Esophagus squamous epithelium (tissue), 5 donors: ENCODE measurements at places on chromosomes 6 and 20.

- DNase-seq = no peak
These were observed 100.1 kb upstream of the AGPAT4 start for GRCh38 chr6:161373905-161374451.

- DNase-seq = no peak
These were observed 341.0 kb downstream of the ARHGAP18 start for GRCh38 chr6:129368970-129369369.

- no peak for DNase-seq
These were observed 33.8 kb upstream of the LRRC1 start for GRCh38 chr6:53761036-53761435.

GRCh38 chr20:24370249-24370648 is 99.2 kb upstream of the SYNDIG1 start:
- no peak for DNase-seq

- DNase-seq = no peak
These were observed 3.1 kb downstream of the MYL9 start for GRCh38 chr20:36544134-36545018.

- DNase-seq = no peak
These were observed 39.6 kb downstream of the KIAA0319 start for GRCh38 chr6:24606200-24606930.

DNA sequence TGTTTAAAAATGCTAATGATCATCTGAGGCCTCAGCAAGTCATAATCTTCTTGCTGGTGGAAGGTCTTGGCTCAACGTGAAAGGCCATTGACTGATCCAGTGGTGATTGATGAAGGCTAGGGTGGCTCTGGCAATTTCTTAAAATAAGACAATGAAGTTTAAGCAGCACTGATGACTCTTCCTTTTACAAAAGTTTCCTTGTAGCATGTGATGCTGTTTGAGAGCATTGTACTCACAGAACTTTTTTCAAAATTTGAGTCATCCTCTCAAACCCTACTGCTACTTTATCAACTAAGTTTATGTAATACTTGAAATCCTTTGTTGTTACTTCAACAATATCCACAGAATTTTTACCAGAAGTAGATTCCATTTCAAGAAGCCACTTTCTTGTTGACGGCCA is 382.3 kb downstream of the ESR1 start:
- DNase-seq = no peak

- no peak for DNase-seq
These were observed 10.2 kb downstream of the NQO2 start for GRCh38 chr6:3009930-3010329.

GRCh38 chr20:61951695-61952533 is 113.8 kb downstream of the TAF4 start:
- no peak for DNase-seq

DNA sequence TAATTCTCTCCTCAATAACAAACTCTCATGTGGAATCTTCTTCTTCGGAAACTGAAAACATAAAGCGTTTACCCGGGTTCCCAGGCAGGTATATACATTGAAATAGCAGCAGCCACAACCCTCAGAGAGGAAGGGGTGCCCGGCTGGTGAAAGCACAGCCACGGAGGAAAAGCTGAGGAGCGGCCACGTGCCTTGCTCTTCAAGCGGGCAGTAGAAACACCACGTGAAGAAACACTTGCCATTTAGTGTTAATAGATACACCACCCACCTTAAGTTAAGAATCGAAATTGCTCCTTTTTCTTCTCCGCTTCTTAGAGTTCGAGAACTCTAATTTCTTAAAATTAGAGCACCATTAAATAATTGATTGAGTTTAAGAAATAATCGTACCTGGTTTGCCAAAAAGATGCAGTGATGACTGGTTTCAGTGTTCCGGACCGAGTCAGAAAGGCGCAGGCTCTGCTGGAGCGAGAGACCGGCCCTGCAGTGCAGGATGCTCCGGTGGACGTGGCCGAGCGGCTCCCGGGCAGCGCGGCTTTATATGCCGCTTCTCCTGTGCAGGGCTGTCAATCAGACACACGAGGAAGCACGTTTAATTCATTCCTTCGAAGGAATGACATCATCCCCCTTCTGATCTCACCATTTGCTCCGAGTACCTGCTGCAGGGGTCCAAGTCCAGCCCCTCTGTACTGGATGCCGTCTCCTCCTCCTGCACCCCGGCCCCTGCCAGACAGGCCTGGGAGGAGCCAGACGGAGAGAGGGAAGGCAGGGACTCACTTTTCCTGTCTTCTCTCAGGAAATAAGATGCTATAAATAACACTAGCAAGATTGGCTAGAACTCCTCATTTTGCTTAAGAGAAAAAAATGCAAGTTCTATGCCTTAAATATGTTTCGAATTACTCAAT is at the start of gene THBS2:
Gene THBS2, minus strand, starts transcription at position 510 of the 902 bp plus-strand sequence. CDS start 3,062 bp downstream, outside the sequence.
- DNase-seq = no peak
